ENCODE measurements at places on chromosomes 11 and 22.

DNA sequence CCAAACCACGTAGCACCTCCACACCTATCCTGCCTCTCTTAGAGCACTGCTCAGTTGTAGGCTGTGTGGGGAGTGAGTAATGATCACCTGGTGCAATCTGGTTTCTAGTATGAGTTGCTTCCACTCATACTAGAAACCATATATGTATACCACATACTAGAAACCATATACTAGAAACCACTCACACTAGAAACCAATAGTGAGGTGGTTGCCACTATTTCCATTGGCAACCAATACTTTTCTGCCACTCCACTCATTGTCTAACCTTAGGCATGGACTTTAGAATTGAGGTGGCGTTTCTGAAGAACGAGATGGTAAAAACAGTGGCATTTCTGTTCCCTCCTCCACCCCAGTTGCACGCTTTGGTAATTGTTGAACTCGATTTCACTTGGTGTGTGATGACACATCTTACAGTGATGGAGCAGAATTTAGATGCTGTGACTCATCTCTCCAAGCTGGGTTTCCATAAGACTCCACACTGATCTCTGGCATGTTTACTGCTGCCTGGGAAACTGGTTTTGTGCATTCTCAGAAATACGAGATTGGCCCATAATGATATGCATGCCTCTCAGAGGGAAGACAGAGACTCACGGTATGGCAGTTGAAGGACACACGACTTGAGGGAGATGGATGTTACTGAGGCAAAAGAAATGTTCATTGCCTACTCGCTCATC, 82.9 kb downstream of the KIRREL3 start:
- DNase-seq, result no peak

DNA sequence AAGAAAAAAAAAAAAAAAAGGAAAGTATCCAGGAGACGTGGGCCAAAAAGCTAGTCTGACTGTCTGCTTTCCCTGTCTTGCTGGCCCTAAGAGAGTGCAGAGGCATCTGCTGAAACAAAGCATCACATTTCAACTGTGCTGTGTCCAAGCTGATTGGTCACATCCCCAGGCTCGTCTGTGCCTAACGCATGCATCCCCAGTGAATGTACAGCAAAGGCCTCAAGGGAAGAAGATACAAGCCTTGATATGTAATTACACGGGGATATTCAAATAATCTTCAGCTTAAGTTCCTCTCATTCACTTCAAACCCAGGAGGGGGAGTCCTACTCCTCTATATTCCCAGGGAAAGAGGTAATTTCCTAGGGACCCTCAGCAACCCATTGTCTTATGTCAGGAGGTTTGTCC, 5.4 kb upstream of the SORL1 start:
- no peak for DNase-seq

GRCh38 chr11:75198278-75198973, 42.1 kb upstream of the TPBGL start:
- no peak for DNase-seq

DNA sequence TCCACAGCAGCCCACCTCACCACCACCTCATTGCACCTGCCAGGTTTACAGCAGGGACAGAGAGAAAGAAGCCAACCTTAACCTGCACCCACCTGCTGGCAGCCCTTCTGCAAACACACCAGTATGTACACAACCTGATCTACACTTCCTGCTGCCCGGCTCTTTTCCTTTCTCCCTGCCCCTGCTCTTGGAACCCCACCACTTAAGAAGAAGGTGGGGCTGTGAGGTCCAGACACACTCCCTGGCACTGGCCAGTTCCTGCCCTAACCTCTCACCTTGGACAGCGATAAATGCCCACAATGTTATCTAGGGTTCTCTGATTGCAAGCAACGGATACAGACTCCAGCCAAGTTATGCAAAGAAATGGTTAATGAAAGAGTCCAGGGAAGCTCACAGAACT, 10.8 kb upstream of the SLC35C1 start:
- DNase-seq, result no peak

GRCh38 chr22:37126882-37127281, 17.4 kb upstream of the TMPRSS6 start:
- DNase-seq, result no peak

Measured in stimulated activated CD8-positive, alpha-beta memory T cell treated with anti-CD3 and anti-CD28 coated beads, Interleukin-12 subunit alpha, Interleukin-12 subunit beta, amount 100 ng/mL, for 4 hours (primary cell).